ENCODE measurements at places on chromosomes 16 and 17.

DNA sequence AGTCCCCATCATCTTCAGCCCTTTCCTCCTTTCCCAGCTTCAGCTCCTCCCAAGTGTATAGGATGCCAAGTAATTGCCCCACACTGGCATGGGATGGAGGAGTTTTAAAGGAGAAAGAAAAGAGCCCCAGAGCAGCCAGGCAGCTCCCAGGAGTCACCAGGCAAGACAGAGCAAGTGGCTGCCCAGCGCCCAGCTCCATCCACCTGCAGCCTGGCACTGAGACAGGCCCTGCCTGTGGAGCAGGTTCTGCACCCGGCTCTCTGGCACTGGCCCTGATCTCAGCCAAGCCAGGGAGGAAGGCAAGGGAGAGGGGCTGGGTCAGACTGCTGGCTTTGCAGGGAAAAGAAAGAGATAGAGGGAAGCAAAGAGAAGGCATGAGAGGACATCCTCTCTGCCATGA lies 21.7 kb downstream of the FOXN1 start:
- no peak for DNase-seq

DNA sequence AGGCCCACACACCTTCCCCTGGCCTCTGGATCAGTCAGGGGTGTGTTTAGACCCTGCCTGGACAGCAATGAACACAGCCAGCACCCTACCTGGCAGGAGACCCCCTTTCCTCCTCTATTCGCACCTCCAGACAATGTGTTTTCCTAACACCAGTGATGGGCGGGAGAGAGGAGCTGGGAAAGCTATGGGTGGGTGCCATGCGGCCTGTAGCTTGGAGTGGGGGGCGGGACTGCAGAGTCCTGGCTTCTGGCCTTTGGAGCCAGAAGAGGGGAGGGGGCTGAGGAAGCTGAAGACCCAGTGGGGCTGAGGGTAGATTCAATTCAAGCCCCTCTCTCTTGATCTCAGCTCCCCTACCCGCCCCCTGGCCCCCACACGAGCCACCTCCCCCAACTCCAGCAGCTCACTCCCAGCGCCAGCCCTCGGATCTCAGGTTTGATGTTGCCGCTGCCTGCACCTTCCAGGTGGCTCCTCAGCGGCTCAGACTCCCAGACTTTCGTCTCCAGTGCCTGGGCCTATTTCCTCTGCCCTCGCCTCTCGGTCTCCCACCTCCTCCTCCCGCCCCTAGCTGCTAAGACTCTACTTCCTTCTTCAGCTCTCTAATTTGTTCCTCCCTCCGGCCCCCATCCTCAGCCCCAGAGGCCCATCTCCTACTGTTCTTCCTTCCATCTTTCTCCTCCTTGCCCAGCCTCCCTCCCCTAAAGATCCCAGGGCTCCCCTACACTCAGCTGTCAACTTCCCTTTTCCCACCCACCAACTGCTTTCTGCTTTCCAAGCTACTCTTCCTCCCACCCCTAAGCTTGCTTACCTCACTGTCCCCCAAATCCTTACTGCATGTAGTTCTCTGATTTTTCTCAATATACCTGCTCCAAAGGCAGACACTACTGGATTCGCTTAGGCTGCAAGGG lies 6.8 kb upstream of the SP6 start:
- DNase-seq = no peak

GRCh38 chr16:63614429-63614828 lies 1507.4 kb downstream of the CDH11 start:
- no peak for DNase-seq

GRCh38 chr16:12501707-12502457 lies 301.8 kb downstream of the CPPED1 start:
- DNase-seq = no peak

DNA sequence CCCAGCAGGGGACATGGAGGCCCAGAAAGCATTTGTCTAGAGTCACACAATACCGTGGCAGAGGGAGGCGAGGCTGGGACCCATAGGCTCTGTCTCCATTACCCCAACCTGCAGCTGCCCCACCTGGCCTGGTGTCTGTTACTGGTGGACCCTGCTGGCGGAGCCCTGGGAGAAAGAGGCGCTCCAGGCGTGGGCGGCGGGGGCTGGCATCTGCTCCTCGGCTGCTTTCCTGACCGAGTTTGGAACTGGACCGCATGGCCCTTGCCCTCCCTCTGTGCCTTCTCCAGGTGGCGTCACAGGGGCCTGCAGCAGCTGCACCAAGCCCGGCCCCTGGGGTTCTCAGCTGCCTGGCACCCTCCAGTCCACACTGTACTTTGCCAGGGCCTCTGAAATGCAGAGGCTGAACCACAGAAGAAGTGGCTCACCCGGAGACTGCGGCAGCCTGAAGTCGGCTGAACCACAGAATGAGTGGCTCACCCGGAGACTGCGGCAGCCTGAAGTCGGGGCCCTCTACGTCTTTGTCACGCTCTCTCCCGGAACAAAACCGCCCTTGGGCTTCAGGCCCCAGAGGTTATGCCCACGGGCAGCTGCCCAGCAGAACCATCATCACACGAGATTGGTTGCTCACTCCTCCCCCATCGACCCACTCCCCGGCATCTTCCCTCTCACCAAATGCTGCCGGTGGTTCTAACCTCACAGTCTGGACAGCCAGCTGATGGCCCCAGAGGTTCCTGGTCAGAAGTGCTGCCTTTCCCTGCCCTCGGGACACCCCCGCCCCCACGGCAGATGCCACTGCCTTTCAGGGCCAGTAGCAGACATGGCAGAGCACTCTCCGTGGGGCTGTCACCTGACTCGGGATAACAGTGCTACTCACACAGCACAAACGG lies 20.2 kb downstream of the CBFA2T3 start:
- DNase-seq = no peak

DNA sequence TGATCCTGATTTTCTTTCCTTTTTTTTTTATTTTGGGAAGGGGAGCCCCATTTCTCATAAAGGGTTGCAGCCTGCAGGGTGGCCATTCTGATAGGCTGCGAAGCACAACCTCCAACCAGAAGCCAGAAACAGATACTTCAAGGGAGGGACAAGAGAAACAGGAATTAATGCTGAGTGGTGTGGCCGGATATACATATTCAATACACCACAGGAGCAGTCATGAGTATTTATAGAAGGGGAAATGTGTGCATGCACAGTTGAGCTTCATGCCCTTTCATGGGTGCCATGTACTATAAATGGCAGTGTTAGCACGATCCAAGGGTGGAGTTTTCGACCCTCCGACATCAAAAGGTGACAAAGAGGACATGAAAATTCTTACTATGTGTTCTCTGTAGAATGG lies 320.8 kb downstream of the CBLN1 start:
- DNase-seq = no peak

DNA sequence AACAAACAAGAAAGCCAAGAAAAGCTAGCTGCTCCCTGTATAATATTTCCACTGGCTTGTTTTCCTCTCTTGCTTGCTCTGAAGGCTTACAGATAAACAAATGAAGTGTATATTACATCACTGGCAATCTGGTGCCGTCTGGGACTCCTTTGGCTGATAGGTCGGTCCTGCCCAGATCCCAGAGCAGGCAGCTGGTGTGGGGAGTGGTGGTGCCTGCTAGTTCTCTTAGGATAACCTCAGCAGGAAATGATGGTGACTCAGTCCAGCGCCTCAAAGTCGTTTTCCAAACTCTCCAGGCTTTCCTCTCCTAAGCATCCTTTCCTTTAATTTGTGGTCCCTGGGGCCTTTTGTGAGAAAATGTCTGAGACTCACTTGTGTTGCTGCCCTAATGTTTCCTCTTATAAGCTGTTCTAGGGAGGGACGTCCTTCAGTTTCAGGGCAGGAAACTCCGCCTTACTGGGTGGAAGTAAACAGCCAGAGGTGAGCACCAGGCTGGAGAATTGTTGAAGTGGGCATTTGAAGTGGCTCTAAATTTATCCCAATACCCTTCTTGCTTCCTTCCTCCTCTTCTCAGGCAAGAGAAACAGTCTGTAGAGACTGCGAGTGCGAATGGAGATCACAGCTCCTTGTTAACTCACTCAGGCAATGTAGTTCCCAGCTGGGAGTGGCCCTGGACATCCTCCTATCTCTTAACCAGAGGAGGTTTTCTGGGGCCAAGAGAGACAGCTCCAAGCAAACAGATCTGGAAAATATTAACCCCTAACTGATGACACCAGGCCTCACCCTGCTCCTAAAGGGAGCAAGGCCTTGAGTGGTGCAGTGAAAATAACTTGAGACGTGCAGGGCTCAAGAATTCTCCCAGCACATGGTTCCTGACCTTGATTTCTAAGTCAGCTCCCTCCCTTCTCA lies 34.9 kb downstream of the CD300LF start:
- DNase-seq = no peak

DNA sequence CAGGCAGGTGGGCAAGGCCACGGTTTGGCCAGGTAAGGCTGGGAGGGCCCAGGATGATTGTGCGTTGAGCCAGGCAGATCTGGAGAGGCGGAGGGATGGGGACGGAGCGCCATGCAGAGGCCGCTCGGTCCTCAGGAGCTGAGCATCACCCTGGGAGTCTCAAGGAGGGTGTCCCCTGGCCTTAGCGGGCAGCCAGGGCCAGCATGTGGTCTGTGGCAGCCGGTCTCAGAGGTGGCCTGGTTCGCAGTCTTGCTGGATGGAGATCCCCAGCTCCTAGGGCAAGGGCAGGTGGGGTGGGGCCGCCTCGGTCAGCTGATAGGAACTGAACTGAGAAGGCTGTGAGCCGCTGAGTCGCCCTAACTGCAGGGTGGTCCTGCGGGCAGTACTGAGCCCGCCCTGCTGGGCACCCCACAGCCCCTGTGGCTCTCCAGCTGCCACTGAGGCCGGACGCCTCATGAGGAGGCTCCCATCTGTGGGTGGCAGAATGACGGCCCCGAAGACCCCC lies 11.6 kb upstream of the CDH15 start:
- no peak for DNase-seq

DNA sequence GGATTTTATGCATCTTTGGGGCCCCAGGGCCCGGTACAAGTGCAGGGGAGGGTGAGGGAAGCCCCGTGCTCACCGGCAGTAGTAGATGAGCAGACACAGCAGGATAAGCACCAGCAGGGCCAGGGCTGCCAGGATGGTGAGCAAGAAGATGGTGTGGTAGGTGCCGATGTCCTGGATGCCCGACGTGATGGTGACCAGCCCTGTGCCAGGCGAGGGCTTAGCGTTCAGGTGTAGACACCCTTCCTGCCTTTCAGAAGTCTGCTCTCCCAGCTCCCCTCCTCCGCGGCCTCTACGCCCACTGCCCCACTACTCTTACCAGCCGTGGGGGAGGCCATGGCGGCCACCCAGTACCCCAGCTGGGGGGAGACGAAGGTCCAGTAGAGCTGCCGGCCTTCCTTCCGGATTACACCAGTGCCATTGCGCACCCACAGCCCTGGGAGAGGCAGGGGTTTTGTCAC lies 8.0 kb downstream of the FAM171A2 start:
- DNase-seq = no peak

DNA sequence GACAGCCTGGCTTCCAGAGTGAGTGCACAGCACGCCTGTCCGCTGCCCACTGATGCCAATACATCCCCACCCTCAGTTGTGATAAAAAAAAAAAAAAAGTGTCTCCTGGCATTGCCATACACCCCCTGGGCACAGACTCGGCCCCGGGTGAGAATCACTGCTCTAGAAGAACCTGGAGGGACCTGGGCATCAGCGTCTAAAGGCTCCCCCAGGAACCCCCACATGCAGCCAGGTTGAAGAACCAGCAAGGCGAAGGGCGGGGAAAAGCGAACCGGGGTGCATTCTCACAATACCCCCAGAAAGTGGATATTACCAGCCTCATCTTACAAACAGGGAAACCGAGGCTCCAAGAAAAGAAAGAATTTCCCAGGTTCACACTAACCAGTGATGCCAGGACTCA lies 27.7 kb downstream of the TBC1D16 start:
- no peak for DNase-seq

DNA sequence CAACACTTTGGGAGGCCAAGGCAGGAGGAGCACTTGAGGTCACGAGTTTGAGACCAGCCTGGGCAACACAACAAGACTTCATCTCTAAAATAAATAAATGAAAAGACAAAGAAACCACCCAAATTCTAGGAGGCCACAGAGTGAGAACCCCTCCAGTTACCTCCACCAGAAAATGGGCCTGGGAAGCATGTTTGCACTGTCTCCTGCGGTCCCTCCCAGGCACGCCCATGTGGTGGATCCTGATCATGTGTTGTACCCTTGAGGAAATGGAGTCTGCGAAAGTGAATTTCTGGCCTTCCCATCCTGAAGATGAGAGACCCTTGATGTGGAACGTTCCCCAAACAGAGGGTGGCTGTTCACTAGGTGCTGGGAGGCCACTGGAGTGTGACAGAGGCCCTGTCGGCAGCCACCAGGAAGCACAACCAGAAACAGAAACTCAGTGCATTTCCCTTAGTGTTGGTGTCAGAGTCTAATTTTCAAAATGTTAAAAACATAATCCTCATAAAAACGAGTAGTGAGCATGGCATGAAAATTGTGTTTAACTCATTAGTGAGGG lies 19.2 kb upstream of the USP22 start:
- no peak for DNase-seq

DNA sequence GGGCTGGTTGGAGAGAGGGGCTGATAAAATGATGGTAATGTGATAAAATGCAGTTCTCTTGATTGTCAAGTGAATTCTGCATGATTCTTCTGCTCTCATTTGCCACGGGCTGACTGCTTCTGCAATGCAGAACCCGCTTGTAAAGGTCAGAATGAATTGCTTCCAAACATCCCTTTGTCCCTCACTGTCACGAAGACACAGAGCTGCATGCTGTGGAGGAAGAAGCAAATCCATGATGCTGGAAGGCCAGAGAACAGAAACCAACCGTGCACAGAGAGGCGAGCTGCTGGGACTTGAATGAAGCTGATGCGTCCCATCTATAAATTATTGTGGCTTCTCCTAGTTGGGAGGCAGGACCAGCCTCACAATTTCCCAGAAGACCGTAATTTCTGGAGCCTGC lies 171.6 kb downstream of the PRKCB start:
- DNase-seq = no peak

- no peak for DNase-seq
Observed at GRCh38 chr16:30149250-30149930, 26.4 kb upstream of the MAPK3 start.

GRCh38 chr16:72569677-72570076 lies 397.7 kb upstream of the PMFBP1 start:
- no peak for DNase-seq

DNA sequence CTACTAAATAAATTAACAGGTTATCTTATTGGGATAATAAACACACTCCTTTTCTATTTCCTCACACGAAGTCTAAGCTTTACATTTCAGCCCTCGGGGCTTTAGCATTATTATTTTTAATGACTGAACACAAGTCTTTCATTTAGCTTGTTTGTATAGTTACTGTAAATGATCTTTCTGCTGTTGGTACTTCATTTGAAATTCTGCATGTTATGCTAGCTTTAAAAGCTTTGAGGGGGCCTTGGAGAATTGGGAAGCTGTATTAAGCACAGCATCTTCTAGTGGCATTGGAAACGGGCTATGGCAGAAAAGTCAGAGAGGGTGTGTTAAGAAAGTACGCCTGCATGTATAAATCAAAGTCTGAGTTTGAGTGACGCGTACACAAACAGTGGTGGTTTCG lies 243.7 kb downstream of the FTO start:
- DNase-seq = no peak

GRCh38 chr17:21371511-21372081 lies 4.6 kb upstream of the KCNJ12 start:
- no peak for DNase-seq

Data from retinal pigment epithelial cell (primary cell).